ENCODE measurements at places on chromosomes 6 and 20.

GRCh38 chr20:35305682-35306556 lies 13.7 kb upstream of the FAM83C start:
- DNase-seq, result peak; percentile 27

DNA sequence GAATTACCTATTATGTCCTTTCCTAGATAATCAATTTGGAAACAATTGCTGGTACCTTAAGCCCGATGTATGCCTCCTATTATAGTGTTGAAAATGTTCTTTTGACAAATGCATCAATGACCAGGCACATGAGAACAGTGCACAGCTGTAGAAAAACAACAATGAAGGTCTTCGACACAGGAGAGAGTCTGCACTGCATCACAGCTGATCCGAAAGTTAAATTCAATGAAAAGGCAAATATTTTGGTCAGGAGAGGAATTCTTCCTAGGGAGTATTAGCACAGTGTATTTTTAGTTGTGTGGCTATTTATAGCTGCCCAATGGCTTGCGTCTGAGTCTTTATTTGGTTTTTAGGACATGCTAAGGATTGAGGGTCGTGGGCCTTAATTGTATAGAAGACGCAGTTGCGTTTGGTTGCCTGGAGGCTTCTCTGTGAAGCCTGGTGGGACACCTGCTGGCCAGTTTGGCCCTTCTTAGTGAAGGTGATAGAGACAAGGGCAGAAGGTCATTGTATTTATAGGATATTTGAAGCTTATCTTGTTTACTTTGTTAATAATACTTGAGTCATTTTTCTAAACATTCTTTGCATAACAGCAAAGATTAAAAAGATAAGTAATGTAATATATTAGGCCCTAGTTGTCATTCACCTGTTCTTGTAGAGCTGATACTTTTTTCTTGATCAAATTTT lies 72.3 kb downstream of the CDYL start:
- DNase-seq, result no peak

DNA sequence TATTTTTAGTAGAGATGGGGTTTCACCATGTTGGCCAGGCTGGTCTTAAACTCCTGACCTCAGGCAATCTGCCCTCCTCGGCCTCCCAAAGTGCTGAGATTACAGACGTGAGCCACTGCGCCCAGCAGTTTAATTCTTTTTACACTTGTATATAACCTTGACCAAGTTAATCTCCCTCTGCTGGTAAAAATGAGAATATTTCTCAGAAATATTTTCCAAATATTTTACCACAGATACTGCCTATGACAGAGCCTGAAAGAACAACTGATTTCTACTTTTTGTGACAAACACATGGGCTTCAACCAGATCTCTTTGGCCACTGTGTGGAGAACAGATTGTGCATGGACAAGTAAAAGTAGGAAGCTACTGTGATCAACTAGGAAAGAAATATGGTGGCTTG lies 21.2 kb upstream of the NHSL1 start:
- DNase-seq, result peak; percentile 23

DNA sequence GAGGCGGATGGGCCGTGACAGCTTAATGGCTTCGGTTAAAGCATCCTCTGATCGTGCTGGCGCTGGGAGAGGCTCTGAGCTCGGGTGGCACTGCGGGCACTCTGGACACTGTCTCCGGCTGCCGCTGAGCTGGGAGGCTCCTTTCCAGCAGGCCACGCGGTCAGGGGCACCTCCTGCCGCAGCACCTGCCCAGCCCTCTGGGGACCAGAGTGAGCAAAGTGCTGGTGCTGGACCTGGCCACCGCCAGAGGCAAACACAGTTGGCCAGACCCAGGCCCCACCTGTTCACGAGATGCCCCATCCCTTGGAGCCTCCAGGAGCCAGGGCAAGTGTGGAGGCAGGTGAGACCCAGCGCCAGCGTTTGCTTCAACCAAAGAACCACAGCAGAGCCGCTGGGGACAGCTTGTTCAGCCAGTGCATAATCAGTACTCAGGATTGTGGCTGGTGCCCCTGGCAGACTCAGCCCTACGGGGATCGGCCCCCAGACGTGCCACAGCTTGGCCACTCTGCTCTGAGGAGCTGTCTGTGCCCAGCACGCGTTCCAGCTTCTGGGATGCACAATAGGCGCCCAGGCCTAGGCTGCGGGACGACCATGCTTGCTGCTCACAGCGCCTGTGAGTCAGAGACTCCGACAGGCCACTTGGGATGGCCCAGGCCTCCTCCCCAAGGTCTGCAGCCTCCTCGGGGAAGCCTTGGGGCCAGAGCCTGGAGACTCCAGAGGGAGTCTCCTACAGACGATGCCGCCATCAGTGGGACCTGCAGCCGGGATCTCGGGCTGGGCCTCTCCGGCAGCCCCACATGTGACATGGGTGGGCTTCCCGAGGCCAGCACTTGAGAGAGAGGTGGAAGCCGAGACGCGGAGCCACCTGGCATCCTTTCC lies 38.2 kb upstream of the SLCO4A1 start:
- DNase-seq, result no peak

DNA sequence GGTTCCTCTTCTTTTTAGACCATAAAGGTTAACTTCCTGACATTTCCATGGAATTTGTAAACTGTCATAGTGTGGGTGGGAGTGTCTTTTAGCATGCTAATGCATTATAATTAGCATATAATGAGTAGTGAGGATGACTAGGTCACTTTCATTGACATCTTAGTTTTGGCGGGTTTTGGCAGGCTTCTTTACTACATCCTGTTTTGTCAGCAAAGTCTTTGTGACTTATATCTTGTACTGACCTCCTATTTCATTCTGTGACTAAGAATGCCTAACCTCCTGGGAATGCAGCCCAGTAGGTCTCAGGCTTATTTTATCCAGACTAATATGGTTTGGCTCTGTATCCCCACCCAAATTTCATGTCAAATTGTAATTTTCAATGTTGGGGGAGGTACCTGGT lies 149.6 kb upstream of the SYNCRIP start:
- no peak for DNase-seq

GRCh38 chr6:63573899-63574553 lies 1.7 kb downstream of the LOC128125822 start:
- peak; percentile 67 for DNase-seq

DNA sequence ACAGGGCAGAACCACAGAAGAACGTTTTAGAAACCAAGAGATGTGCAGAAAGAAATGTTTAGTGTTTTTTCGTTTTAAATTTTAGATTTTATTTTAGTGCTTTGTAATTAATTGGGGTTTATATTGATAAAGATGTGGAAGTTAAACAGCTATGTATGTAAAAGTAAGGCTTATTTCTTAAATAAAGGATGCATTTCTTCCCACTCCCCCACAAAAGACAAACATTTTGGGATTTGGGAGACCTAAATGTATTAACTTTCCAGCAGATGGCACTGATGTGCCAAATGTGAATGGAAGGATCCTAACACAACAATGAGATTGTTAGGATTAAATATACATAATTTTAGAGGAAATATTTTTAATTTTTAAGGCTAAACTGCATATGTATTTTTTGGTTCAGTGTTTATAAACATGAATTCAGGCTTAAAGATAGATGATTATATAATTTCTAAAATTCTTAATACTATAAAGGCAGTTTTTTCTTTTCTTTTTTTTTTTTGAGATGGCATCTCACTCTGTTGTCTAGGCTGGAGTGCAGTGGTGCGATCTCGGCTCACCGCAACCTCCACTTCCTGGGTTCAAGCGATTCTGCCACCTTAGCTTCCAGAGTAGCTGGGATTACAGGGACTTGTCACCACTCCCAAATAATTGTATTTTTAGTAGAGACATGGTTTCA lies 12.0 kb downstream of the PFDN4 start:
- no peak for DNase-seq
